ENCODE measurements at places on chromosomes 2 and 18.

DNA sequence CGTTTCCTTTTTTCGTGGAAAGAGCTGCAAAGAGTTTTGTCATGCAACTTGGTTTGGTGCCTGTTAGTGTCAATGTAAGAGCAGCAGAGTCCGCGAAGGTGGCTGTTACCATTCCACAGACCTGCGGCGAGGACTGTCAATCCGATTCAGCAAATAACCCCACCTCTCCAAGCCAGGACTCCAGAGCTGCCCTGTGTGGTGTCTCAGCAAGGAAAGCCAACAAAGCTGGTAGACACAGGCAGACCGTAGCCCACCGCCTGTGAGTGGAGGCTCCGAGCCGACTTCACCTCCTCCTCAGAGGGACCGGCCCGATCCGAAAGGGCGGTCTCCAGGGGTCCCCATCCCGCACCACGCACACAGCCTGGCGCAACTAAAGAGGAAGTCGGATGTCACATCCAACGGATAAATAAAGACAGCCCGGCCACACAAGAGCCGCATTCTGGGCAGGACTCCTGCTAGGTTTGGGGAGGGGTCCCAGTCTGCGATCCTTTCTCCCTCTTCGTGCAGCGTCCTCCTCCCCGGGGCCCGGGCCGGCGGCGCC, 819 bp downstream of the ANKRD44 start:
- DNase-seq: peak; percentile 42

GRCh38 chr2:7721413-7721995, 804.3 kb downstream of the RNF144A start:
- DNase-seq: no peak

DNA sequence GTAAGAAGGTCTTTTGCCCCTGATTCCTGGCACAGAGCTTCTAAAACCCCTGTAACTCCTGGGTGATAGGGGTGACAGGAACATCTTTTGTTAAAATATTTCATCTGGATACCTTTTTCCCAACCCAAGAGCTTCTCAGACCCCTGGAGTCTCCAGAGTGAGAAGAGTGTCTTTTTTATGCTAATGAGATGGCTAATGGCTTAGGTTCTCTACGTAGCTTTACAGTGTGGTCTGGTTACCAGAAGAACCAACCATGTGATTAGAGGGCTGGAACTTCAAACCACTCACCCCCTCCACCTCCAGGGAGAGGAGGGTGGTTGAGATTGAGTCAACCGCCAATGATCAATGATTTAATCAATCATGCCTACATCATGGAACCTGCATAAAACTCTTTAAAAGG, 16.2 kb upstream of the DCC start:
- DNase-seq: no peak

GRCh38 chr2:101688261-101688660, 9.2 kb upstream of the MAP4K4 start:
- DNase-seq: no peak

DNA sequence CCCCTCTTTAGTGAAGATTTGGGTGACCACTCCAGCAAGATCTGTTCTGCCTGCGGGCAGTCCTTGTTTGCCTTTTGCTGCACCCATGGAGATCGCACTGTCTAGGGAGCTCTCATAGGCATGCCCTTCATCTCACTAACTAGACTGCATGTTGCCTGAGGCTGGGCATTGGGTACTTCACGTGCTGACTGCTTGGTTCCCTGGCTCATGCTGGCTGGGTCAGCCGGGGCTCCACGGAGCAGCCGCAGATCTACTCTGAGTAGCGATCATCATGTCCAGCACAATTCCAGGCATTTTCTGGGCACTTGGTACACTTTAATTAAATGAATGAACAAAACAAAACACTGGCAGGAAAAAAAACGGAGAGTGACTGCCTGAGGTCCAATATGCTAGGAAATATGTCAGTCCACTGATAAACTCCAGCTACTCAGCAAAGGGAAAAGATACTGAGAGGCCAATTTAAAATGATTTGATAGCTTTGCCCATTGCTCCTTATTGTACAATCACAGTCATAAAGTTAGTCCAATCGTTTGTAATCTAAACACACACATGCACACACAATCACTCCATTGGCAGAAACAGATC, 220.3 kb downstream of the C1D start:
- no peak for DNase-seq

DNA sequence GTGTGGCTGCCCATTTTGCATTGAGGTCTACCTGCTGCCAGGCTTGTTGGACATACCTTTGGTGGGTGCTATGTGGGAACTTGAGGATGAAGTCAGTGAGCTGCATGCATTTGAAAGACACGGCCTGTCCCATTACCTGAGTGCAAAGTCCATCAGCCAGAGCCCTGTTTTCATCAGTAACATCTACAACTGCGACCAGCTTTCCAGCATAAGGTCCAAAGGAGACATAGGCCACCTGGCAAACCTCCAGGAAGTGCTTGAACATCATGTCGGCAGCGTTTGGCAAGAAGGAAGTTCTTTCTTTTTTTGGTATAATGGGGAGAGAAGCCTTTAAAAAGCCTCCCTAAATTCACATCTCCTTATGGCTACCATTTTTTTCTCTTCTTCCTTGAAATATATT, 143.1 kb downstream of the FAM161A start:
- no peak for DNase-seq

DNA sequence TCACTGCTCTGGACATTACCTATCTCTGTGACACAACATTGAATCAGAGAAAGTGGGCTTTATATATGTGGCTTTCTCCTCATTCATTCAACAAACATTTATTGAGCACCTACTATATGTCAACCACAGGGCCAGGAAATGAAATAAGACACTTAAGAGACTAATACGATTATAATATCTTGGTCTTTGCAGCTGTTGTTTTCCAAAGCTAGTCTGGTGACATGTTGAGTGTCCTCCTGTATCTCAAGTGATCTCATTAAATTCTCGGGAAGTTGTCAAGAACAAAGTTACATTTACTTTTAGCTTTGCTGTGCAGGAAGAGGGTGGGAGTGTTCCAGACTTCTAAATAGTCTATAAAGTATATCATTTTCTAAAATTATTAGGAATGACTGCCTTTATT, 164.6 kb upstream of the SP5 start:
- DNase-seq: no peak

- no peak for DNase-seq
Observed at GRCh38 chr2:189933911-189934399, 128.6 kb downstream of the MSTN start.

DNA sequence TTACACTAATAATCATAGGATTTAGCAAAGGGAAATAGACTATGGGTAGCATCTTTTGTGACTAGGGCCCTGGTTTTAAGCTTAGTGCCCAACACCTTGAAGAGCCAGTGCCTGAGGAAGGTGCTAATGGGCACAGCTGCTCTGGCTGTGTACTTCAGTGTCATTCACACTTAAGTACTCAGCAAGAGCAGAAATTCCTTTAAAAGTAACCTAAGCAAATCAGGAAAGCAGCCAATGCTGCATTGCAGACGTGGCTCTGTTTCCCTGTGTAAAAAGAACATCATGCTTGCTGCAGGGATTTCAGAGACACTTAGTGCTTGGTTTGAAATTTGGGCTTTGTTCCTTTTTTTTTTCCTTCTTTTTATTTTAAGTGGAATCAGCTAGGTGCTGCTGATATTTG, 505.4 kb downstream of the SUCLG1 start:
- no peak for DNase-seq

DNA sequence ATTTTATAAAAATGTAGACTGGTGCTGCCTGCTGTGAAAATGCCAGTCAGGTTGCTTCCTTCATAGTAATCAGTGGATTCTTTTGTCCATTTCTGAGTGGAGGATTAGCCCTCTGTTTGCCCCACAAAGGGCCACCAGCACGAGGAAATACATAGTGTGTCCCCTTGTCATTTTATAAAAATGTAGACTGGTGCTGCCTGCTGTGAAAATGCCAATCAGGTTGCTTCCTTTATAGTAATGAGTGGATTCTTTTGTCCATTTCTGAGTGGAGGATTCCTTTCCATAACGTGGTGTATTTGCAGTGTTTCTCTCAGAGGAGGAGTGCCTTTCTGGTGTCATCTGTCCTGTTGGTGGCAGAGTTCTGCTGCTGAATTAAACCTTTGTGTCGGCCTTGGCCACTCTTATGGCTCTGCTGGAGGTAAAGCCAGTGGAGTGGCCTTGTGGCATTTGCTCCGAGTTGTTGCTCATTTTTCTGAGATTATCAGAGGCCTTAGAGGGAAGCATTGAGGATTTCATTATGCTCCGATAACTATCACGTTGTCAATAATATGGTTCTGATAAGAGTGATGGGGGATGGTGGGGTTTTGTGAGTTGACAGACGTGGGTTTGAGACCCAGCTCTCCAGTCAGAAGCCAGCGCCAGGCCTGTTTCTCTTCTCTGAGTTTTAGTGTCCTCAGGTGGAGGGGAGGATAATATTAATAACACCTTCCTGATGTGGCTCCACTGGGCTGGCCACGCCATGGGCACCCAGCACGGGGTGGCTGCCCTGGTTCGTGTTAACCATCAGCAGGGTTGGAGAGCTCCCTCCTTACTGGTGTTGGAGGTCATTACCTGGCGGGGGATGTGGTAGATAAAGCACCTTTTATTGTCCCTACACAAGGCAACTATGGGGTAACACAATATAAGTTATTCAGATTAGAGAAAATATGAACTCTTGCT, 96.6 kb downstream of the NEDD4L start:
- DNase-seq: no peak

GRCh38 chr2:179849719-179850118, 11.7 kb downstream of the ZNF385B start:
- no peak for DNase-seq

DNA sequence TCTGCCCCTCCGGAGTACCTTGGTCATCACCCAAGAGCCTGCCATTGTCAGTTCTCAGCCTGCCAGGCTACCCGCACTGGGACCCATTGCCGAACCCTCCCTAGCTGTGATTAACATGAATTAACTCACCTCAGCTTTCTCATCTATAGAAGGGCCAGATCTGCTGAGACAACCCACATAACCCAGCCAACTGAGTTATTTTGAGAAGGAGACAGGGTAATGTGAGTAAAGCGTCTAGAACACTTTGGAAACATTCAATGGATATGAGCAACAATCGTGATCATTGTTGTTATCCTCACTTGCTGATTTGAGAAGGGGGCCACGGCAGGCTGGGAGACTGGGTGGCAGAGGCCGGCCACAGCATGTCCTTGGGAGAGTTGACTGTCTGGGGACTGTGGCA, 196.8 kb downstream of the GLI2 start:
- no peak for DNase-seq

- DNase-seq: no peak
Observed at GRCh38 chr2:45705233-45705632, 53.8 kb downstream of the PRKCE start.
